ENCODE measurements at places on chromosomes 1 and 21.

- DNase-seq: no peak
Observed at GRCh38 chr1:113282008-113282892, 108.1 kb upstream of the MAGI3 start.

- peak; percentile 86 for DNase-seq
Observed at GRCh38 chr1:64033667-64034220, 169.7 kb upstream of the UBE2U start.

- DNase-seq: peak; percentile 89
Observed at GRCh38 chr1:6385488-6386191, 7.9 kb downstream of the ACOT7 start.

- no peak for DNase-seq
Observed at GRCh38 chr1:89705901-89706699, 73.2 kb downstream of the LRRC8C start.

DNA sequence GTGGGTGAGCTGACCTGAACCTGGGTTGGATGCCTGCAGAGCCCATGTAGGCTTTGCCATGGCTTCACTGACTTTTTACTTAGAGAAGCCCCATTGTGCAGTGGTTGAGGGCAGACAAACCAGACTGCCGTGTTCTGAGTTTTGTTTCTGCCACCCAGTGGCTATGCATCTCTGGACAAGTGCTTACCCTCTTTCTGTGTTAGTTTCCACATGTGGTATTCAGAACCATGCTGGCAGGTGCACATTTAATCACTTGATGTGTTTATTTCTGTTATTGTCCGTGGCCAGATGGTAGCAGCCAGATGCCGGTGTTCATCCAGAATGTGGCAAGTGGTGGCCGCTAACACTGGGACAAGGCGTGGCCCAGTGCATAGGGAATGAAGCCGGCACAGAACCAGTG lies 10.3 kb upstream of the PTPN7 start:
- DNase-seq: no peak

- peak; percentile 91 for DNase-seq
Observed at GRCh38 chr21:32423320-32424190, 11.0 kb downstream of the EVA1C start.

DNA sequence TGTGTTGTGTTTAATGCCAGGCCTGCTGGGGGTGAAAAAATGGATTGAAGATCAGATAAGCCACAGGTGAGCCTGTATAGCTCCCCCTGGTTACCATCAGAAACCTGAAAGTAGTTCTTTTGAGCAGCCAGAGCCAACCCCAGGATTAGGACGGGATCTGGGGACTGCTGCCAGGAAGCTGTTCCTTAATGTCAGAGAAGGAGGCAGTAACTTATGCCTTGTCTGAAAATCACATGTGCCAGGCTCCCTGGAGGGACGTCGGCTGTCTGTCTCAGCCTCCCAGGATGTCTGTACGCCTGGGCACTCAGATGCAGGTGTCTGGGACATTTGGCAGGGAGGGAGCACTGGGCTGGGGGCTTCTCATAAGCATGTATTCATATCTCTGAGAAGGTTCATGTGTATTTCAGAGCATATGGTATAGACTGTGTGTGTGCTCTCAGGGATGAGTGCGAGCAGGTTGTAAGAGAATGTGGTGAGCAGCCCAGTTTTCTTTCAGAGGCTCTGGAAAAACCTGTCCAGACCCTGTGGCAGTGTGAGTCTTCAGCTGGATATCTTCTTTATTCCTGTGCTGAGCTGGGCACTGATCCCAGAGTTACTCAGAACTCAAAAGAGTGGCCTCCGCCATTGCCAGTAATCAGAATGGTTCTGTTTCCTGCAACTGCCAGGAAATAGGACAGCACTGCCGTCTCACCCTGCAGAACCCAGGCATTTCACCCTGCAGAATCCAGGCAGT lies 2.8 kb downstream of the FAM43B start:
- peak; percentile 21 for DNase-seq

- DNase-seq: no peak
Observed at GRCh38 chr1:221892301-221892830, 150.5 kb upstream of the DUSP10 start.
